ENCODE measurements at places on chromosomes 16 and 17.
A peak's percentile ranks its signal among the peaks of the same experiment; 100 is the strongest.

- DNase-seq, result no peak
Observed at GRCh38 chr16:67443265-67443664, 12.3 kb downstream of the HSD11B2 start.

- peak; percentile 51 for DNase-seq
Observed at GRCh38 chr16:64094992-64095634, 1026.8 kb downstream of the CDH11 start.

DNA sequence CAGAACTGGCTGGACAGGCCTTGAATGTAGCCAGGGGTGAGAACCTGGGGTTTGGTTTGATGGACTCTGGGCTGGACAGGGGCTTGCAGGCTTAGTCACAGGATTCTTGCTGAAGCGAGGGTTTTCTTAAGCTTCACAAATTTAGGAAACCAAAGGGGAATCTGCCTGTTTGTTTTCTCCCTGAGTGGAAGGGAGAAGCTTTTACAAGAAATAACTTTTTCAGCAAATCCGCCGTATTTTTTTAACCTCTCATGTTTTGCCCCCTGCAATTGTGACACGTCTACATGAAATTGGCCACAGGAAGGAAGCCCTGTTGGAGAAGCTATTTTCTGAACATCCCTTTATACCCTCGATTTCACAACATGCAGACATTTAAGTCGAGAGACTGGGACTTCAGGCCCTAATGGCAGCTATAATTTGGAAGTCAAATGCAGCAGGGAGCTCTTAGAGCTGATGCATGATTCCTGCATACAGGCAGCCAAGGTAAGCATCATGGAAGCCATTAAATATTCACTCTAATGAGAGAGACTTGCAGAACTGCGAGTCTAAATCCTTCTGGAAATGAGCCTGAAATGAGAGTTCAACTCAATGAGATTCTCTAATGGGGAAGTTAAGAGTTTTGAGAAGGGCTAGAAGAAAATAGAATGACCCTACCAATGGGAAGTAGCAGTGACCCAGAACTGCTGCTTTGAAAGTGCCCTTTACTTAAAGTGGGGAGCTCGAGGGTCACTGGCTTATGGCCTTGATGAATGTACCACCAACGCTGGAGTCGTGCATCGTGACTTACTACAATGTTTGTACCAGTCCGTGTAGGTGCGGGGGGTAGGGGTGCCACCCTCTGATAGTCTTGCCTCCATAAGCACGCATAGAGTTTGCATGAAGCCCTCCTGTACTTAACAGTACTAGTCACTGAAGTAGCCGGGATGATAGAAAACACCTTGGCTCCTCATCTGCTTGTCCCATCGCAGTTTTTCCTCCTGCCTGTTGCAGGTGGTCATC, 45.1 kb upstream of the IRF8 start:
- no peak for DNase-seq

- DNase-seq, result no peak
Observed at GRCh38 chr16:57704011-57704904, 9.7 kb downstream of the DRC7 start.

- no peak for DNase-seq
Observed at GRCh38 chr16:66399930-66400329, 27.2 kb upstream of the BEAN1 start.
